ENCODE measurements at places on chromosomes 1 and 21.

GRCh38 chr1:28885472-28885877 is 28.9 kb upstream of the EPB41 start:
- DNase-seq: no peak

GRCh38 chr1:61403679-61404596 is 321.0 kb downstream of the TM2D1 start:
- DNase-seq: no peak

GRCh38 chr1:24193046-24193445 is 6.0 kb upstream of the IFNLR1 start:
- no peak for DNase-seq

DNA sequence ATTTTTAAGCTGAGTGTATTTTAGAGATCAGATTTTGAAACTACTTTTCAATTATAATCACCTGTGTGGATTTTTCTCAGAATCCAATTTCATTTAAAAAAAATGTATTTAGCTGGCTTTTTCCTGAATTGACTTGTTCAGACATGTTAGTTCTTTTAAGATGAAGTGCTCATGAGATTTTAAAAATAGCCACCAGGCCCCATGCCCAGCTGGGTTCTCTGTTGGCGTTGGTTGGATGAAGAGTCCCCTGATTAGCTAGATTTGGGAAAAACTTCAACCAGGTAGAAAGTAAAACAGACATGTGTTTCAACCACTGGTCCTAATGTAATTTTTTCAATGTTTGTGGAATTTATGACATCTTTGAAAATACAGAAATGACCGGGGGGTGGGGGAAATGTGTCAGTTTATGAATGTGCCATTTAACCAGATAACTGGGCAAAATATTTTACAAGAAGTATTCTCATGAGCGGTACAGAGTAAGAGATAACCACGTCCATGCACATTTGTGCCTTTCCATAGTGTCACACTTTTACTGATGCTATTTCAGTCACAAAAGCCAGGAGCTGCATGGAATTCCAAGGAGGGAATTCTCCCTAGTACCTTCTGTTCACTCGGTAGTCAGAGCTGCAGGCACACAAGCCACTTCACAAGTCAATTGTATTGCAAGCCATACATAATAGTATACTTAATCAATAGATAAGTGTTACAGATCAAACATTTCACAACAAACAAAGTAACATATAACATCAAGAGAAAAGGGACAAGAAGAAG is 51.1 kb downstream of the KCNK1 start:
- no peak for DNase-seq

DNA sequence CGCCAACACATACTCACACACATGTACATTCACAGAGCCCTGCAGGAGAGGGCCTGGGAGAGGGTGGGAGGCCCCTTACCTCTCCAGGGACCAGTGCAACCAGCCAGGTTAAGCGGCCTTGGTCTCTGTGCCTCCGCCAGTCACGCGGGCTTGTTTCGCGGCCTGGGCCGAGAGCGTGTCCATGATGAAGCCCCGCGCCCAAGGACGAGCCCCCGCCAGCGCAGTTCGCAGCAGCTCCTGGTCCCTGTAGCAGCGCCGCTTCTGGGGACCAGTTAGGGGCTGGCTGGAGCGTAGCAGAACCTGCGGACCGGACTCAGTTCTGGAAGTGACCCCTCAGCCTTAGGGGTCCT is 7.3 kb upstream of the FAM167B start:
- DNase-seq: no peak

GRCh38 chr1:173014160-173014559 is 36.6 kb downstream of the TNFSF18 start:
- no peak for DNase-seq

- DNase-seq: peak; percentile 84
Observed at GRCh38 chr1:212455803-212456528, 23.2 kb downstream of the NENF start.

DNA sequence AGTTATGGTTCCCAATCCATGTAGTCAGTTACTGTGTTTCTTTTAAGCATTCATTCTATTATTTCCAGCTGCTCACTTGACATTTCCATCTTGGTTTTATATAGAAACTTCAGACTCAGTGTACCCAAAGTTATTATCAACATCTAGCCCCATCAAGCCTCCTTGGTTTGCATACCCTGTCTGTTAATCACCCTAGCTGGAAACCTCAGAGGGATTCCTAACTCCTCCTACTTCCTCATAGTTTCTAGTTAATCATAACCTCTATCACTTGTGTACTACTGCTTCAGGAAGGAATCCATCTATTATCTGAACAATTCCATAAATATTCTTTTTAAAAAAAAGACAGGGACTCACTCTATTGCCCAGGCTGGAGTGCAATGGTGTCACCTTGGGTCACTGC is 293.3 kb downstream of the SDCCAG8 start:
- no peak for DNase-seq

DNA sequence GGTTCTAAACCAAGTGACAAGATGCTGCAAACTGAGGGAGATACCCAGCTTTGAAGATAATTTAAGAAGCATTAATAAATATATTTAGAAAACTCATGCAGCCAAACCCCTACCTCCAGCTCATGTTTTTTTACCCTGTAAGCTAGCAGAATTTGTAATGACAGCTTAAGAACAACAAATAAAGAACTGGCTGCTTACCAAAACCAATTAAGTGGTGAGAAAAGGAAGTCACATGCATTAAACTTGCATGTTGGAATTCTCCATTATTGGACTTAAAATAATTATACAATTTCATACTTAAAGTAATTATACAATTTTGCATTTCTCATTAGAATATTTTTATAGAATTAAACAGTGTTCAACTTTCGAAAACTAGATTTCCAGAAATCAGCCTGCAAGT is 75.6 kb upstream of the CNIH3 start:
- no peak for DNase-seq

- no peak for DNase-seq
Observed at GRCh38 chr1:94438692-94439276, 20.6 kb downstream of the ABCD3 start.

GRCh38 chr1:158002631-158003405 is 9.4 kb downstream of the KIRREL1 start:
- no peak for DNase-seq

GRCh38 chr1:195951313-195951712 is 656.9 kb downstream of the KCNT2 start:
- no peak for DNase-seq

DNA sequence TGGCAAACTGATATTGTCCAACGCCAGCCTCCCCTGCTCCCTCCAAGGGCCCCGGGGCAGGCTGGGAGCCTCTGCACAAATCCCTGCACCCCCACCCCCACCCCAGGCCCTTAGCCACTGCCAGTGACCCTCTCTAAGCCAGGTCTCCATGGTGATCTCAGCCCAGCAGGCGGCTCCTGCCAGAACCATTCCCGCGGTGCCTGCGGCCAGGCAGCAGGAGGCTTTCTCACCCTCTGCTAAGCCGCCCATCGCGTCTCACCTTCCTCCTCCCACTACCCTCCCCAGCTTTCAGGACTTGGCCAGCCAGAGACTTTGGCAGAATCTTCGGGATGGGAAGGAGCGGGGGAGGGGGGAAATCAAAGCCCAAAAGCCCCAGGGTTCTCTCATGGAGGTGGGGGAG is 46.8 kb upstream of the WASF2 start:
- DNase-seq: peak; percentile 72

GRCh38 chr1:93437976-93438605 is 9.8 kb upstream of the FNBP1L start:
- peak; percentile 66 for DNase-seq

- DNase-seq: no peak
Observed at GRCh38 chr1:30191154-30191702, 532.2 kb downstream of the MATN1 start.

DNA sequence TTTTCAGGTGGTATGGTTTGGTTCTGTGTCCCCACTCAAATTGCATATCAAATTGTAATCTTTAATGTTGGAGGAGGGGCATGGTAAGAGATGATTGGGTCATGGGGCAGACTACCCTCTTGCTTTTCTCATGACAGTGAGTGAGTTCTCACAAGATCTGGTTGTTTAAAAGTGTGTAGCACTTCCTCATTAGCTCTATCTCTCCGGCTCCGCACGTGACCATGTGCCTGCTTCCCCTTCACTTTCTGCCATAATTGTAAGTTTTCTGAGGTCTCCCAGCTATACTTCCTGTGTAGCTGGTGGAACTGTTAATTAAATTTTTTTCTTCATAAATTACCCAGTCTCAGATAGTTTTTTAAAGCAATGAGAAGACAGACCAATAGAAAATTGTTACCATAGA is 843.2 kb downstream of the AMY1C start:
- no peak for DNase-seq

- DNase-seq: no peak
Observed at GRCh38 chr1:185860311-185860710, 126.1 kb downstream of the HMCN1 start.

Measured in cerebellar cortex (tissue), 1 donor.